ENCODE measurements at places on chromosomes 1 and 21.

DNA sequence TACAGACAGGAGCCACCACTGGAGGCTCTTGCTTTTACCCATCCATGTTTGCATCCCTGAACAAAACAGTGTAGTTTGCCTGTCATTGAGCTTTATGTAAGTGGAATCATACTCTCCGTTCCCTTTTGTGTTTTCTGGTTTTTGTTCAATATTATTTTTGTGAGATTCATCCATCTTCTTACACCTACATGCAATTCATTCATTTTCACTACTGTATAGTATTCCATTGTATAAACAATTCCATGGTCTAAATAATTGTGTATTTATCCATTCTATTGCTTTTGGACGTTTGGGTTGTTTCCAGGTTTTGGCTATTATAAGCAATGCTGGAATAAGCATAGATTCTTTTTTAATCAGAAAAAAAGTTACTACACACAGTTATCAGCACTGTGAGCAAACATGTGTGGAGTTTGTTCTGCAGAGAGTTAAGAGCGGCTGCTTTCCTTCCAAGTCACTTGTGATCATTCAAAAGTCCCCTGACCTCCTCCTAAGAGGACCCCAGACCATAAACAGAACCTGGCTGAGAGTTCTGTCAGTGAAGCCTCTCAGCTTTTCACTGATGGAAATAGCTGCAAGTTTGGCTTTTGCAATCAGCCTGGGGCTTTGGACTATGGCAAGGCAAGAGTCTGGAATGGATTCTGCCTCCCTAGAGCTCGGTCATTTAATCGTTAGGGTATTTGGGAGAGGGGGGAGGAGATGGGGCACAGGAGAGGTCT, 5.1 kb upstream of the GPR157 start:
- no peak for DNase-seq

DNA sequence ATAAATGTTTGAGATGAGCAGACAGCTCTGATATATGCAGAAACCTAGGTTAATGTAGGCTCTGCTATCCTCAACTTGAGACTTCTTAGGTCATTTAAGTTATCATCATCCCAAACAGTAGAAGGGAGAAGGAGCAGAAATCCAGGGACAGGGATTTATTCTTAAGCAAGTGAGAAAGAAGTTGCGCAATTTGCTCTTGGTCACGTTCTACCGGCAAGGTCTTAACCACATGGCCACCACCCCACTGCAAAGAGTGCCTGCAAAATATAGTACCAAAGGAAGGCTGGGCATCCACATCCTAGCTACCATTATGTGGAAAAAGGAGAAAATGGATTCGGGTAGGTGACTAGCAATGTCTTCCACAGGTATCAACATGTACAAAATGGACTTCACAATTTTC, 25.2 kb downstream of the CRNN start:
- DNase-seq, result no peak

- no peak for DNase-seq
Observed at GRCh38 chr1:113947388-113948107, 18.4 kb downstream of the HIPK1 start.

- no peak for DNase-seq
Observed at GRCh38 chr1:30249446-30250337, 473.7 kb downstream of the MATN1 start.

Data from NCI-H226 (cell line).